ENCODE measurements at places on chromosomes 2 and 18. TPM values are rescaled to one million over a fixed set of nuclear protein-coding genes. Genes with fewer than 3 reads are reported as not detected.

GRCh38 chr2:14540015-14540414, 92.5 kb upstream of the LRATD1 start:
- DNase-seq: no peak

DNA sequence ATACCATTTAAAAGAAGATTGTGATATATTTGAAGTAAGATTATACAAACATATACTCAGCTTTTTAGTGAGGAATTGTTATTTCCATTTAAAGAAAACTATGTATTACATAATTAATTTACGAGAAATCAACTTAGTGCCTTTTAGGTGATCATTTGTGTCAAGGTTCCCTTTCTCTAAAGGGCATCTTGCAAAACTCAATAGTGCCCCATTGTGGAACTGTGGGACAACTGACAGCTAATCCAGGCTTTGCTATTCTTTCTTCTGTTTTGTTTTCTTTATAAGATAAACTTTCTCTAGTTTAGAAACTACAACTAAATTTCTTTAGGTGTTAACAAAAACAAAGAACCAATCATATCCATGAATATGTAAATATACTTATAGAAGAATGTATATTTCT, 24.3 kb upstream of the VIT start:
- DNase-seq: no peak

GRCh38 chr2:171754254-171754939, 67.1 kb downstream of the DYNC1I2 start:
- DNase-seq: no peak

DNA sequence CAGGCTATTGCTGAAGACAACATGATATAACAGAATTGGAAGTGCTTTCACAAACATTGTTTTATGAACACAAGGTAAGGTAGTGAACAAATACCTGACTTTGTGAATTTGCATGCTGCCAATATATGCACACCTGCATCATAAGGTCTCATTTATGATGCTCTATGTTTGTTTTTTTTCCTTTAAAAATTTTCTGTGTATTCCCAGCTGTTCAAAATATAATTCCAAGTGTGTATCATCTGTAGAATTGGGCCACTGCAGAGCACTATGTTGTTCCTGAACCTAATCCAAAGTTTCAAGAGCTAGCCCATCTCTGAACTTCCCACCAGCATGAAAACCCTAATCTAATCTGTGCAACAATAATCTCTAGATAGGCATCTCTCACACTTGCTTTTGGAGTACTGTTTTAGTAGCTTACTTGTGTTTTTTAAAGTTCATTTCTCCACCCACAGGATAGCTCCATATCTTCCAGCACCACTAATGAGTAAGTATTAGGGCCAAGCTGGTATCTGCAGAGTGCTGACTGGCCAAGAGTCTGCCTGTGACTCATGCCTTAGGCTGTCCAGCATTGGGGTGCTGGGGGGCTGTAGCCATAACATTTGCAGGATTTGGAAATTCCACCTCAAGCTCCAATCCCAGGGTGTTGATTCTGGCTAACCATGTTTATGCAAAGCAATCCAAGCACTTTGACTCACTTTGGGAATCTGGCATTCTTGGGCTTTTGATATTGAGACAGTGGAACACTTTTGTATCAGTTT, 208.2 kb upstream of the REV1 start:
- DNase-seq: no peak

DNA sequence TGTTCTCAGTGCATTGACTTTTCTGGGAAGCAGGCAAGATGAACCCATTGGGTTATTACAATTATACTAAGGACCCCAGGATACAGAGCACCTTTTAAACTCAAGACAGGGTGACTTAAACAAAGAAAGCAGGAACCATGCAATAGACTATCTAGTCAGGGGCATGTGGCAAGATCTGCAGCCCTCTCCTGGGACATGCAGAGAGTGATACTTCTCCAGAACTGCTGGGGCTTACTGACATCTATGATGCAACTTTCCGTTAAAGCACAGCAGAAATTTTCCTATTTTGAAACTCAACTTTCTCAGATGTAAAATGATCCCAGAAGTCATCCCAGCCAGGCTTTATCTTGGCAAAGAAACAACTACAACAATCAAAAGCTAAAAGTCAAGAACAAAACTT, 162.2 kb upstream of the HNMT start:
- no peak for DNase-seq

GRCh38 chr18:47771922-47772321, 158.5 kb downstream of the SMAD2 start:
- no peak for DNase-seq

Gene RESP18
- not detected for polyA plus RNA-seq

Measured in CD8-positive, alpha-beta memory T cell (primary cell).